ENCODE measurements at places on chromosomes 12 and 14.

DNA sequence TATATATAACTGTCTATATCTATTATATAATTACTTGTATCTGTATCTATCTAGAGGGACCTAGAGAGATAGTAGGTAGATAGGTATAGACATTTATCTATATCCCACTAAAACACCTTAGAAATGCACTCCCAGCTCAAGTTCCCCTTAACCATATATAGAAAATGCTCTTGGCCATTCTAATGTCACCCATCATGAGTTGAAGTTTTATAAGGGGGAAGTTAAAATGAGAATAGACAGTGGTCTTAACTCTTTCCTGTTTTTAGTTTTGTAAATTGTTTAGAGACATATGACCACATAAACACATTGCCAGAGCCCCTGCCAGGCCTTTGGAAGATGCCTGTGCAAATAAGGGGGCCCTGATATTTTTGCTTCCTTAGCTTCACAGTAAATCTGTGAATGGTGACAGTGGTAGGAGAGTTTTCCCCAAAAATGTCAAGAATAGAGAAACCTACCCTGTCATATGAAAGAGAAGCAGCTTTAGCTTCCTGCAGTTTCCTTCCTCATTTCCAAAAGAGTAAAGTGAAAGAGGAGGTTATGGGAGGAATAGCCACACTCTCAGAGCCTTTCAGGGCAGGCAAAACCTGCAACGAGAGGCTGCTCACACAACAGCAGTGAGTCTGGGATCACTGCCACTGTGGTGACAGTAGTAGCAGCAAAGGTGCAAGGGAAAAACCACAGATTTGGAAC lies 45.5 kb downstream of the MGST1 start:
- no peak for DNase-seq

- DNase-seq: no peak
Observed at GRCh38 chr14:89372512-89372883, 44.5 kb downstream of the FOXN3 start.

- no peak for DNase-seq
Observed at GRCh38 chr12:72612171-72612570, 340.0 kb downstream of the TRHDE start.

- DNase-seq: no peak
Observed at GRCh38 chr14:24665440-24665991, 31.5 kb upstream of the GZMB start.

DNA sequence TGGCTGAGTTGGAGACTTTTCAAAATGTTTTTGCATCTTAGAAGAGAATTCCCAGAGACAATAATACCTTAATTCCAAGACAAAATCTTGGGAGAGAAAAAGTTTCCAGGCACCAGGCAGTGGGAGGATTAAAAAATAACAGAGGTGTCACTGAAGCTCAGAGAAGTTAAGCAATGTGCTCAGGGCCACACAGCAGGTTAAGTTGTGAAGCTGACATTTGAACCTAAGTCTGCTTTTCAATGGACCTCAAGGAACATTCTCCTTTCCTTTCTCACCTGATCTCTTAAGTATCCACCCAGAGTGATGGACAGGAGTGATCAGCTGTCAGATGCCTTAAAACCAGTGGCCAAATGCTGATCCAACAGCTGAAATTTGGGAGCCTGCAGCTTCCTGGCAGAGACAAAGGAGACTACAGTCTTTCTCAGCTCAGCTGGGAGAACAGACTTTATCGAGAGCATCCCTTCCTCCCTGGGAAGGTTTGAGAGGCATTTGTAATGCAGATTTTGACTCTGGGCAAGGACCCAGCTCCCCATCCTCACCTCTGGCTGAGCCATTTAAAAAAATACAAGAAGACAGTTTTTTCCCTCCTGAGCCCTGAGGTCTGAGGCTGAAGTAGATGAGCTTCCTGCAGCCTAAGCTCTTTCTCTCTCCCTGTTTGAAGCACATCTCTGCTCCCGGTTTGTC lies 174.9 kb upstream of the RPH3A start:
- no peak for DNase-seq

DNA sequence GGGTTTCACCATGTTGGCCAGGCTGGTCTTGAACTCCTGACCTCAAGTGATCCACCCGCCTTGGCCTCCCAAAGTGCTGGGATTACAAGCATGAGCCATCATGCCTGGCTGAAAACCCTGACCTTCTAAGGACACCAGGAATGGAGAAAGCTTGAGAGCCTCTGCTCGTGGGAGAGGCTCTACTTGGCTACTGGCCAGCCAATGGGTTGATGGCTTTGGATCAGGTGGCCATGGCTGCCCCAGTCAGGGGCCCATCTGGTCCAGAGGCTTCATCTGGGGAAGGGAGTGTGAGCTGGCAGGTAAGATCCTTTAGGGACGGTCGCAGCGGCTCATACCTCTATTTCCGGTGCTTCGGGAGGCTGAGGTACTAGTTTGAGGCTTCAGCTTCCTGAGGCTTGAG lies 42.5 kb upstream of the PPP1CC start:
- no peak for DNase-seq

DNA sequence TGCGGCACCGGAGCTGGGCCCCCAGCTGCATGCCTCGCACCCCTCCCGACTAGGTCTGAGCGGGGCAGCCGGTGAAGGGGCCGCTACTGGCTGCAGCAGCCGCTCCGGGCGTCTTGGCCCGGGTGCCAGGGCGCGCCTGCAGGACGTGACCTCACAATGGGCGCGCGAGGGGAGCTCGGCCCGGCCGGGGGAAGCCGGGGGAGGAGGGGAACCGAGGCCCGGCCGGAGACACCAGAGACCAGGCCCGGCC lies 353 bp downstream of the BAG5 start:
- no peak for DNase-seq

DNA sequence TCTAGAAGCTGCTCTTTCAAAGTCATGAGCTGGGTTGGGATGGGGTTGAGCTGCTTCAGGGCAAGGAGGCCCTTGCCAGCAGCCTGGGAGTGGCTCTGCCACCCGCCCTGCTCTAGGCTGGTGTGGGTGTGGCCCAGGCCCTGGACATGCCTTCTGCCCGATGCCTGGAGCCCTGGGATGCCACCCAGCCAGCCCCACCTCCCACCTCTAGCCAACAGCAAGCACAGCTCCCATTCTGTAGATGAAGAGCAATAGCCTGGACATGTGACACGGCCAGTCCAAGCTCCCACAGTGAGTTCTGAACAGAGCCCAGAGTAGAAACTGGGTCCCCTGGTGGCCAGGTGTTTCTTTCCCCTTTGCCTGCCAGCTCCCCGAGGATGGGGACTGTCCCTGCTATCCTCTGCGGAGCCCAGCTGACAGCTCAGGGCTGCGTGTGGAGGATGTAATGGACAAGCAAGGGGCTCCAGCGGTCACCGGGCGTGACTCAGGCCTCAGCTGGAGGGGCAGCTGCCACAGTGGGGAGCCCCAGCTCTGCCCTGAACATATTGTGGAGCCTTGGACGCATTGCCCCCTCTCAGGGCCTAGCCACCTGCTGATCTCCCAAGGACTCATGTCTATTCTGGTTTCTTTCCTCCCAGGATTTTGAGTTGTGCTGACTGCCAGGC lies 165.2 kb downstream of the TSPAN9 start:
- no peak for DNase-seq

DNA sequence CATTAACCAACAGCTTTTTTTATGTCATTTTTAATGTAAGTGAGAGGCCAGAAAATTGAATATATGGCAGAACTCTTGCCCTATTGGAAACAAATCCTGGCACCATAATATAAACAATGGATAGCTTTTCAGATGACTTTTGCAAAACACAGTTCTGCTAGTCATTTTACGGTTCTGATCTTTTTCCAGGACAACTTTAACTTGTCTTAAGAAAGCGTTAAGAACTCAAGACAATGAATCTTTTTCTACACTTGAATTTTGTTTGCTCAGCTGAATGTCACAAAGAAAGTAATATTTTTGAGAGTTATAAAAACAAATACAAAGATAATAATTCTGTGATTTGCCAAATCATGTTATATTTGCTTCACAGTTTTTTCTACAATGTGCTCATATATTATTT lies 13.2 kb downstream of the KERA start:
- no peak for DNase-seq

DNA sequence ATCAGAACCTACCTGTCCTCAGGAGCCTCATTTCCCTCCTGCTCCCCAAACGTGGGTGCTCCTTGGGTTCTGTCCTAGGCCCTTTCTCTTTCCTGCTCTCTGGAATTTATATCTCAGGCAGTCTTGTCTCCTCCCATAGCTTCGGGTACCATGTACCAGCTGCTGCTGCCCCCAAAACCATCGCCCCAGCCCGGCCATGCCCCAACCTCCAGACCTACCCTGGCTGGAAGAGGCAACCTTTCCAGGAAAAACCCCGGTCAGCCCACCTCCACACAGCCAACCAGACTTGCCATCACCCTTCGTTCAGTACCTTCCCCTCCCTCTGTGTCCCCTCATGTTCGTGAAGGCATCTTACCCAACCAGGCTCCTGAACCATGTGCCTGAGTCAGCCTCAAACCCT lies 165.1 kb downstream of the CALM1 start:
- DNase-seq: no peak

GRCh38 chr12:92784356-92784755 lies 81.6 kb downstream of the PLEKHG7 start:
- DNase-seq: no peak

DNA sequence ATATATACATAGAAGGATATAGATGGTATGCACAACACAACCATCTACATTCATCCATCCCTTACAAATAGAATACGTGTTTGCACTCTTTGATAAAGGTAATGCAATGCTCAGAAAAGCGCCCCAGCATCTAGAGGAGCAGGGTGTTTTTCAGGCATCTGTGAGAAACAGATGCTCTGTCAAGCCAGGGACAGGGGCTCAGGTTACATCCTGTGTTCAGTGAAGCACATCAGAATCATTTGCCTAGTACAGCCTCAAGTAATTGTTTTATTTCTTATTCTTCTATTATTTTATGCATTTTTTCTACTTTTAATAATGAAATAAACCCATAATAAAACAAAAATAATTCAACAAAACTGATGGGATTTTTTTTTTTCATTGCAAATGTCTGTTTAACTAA lies 50.5 kb upstream of the HIF1A start:
- peak; percentile 19 for DNase-seq

DNA sequence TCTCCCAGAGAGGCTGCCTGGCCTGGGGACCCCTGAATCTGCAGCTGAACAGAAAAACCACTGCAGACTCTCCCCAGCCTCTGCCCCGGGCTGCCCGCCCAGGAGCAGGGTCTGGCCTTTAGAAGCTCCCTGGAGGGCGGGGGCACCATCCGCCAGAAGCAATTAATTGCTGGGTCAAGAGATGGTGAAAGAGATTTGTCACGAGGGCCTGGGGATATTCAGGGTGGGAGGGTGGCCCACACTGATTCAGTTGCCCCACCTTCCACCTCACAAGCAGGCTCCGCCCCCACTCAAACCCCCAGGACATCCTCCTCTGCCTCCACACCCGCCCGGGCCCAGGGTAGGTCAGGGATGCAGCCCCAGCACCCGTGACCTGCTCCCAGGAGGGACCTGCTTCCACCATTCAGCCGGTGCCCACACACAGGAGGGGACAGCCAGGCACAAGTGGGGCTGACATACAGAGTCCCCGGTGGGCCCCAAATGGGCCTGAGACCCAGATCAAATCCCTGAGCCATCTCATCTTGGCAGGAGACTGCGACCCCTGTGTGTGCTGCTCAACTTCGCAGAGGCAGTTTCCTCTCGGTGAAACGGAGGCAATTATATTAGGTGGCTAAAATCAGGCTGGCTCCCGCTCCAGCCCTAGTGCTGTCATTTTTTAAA lies 23.0 kb downstream of the NCOR2 start:
- DNase-seq: no peak

DNA sequence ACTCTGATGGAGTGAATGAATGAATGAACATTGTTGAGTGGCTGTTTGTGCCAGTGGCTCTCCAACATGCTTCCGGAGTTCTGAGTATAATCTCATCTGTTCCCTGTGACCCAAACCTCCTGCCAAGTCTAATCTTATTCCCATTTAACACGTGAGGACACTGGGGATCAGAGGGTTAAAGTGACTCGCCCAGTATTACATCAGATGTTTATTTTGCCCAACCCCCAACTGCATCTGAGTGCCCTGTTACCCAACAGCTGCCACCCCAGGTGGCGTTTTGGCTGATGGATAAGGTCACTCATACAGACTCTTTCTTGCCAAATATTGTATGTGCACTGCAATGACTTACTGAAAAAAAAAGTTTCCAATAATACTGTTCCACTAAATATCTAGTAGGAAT lies 210.9 kb downstream of the EXOC5 start:
- DNase-seq: no peak

DNA sequence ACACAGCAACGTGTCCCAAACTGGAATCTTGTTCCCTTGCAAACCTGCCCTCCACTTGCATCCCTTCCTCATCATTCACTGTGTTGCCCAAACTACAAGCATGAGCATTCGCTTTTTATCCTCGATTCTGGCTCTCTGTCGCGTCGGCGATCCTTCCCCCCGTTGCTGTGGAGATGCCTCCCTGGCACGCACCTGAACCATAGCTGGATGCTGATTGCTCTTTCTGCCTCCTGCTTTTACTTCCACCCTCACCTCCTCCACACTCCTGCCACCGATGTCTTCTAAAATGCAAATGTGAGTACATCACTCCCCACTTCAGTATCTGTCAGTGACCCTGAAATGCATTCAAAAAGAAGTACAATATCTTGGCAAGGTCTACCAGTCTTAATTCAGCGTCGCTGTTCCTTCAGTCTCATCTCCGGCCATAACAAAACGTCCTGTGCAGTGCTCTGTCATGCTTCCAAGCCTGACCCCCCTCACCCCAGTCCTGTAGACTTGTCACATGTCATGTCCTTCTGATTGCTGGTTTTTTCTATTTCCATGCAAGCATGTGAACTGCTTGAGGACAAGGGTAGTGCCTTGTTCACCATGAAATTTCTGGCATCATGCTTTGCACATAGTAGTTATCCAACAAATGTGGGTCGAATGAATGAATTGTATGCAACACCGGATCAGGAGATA lies 2.5 kb upstream of the PPP2R5C start:
- DNase-seq: no peak

DNA sequence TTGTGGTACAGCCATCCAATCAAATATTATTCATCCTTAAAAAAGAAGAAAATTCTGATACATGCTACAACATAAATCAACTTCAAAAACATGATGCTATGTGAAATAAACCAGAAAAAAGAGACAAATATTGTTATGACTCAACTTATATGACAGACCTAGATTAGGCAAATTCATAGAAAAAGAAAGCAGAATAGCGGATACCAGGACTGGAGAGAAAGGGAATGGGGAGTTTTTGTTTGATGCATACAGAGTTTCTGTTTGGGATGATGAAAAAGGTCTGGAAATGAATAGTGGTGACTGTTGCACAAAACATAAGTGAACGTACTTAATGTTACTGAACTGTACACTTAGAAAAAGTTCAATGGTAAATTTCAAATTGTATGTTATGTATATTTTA lies 82.3 kb downstream of the SPPL3 start:
- DNase-seq: no peak

- no peak for DNase-seq
Observed at GRCh38 chr12:122356192-122356635, 66.3 kb downstream of the CLIP1 start.

GRCh38 chr12:131827961-131828534 lies at the start of gene MMP17:
TSS of gene MMP17 (plus strand) at chr12:131828393. CDS start at chr12:131828495, 102 bp downstream.
- DNase-seq: peak; percentile 54

- no peak for DNase-seq
Observed at GRCh38 chr14:95463171-95463901, 53.1 kb downstream of the SYNE3 start.

- DNase-seq: no peak
Observed at GRCh38 chr12:51496895-51497294, 72.3 kb downstream of the SLC4A8 start.

GRCh38 chr12:95177201-95177768 lies 40.0 kb downstream of the FGD6 start:
- no peak for DNase-seq
